Fibroblast of skin of left biceps (primary cell): ENCODE measurements at places on chromosomes 1 and 21.

GRCh38 chr1:234699795-234700665, 90.1 kb upstream of the IRF2BP2 start:
- DNase-seq = peak; percentile 20

GRCh38 chr1:59502009-59502691, 205.3 kb downstream of the FGGY start:
- DNase-seq = no peak

GRCh38 chr1:153796786-153797659, 21.8 kb downstream of the SLC27A3 start:
- DNase-seq = no peak

GRCh38 chr1:77322061-77322900, 40.5 kb downstream of the AK5 start:
- DNase-seq = peak; percentile 73

DNA sequence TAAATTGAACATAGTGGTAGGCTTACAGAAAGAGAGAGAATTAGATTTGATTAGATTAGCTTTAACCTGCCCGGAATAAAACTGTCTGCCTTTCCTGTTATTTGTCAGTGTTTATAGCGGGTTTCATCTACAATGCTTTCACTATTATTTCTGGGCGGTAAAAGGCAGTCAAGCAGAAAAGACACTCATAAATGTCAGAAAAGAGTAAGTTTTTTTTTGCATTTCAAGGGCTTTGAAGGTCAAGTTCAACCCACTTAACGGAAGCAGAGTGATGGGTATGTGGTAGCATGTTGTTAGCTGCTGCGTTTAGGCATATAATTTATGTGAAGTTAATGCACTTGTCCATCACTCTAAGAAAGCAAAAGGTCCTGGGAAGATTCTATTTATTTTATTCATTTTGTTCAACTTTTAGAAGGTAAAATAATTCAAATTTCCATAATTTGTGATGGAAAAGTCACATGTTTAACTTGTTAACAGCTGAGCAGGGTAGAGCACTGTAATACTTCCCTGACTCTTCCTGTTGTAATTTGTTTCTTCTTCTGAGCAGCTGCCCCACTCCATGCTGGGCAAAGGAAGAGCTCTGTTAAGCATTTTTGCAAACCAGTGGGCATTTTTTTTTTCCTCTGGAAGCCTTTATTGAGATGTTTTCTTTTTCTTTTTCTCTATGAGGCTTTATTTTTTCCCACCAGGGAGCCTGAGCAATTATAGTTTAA, 220.1 kb downstream of the ST6GALNAC3 start:
- no peak for DNase-seq

DNA sequence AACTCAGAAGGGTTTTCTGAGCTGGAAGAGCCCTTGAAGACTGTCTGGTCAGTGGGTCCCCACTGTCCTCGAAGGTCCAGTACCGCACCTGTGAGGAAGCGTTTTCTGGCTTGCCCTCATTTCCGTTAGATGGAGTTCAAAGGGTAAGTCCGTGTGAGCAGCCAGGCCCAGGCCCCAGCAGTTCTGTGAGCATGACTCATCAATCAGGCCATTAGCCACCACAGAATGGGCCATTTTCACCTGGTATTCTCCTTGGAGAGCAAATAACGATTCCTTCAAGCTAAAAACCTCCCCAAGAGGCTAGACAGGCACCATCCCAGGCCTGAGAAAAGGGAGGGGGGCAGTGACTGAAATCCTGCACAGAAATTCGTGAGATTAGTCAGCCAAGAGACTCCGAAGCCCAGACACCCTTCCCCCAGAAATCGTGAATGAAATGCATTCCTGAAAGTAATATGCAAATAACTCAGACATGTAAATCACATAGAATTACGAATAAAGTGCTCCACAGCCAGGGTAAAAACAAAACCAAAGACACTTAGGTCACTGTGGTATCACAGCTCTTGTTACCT, 66.0 kb downstream of the BCAR3 start:
- peak; percentile 87 for DNase-seq

GRCh38 chr1:217331698-217332097, 299.2 kb downstream of the GPATCH2 start:
- no peak for DNase-seq

GRCh38 chr1:116902027-116902426, 7.7 kb upstream of the PTGFRN start:
- DNase-seq = no peak

DNA sequence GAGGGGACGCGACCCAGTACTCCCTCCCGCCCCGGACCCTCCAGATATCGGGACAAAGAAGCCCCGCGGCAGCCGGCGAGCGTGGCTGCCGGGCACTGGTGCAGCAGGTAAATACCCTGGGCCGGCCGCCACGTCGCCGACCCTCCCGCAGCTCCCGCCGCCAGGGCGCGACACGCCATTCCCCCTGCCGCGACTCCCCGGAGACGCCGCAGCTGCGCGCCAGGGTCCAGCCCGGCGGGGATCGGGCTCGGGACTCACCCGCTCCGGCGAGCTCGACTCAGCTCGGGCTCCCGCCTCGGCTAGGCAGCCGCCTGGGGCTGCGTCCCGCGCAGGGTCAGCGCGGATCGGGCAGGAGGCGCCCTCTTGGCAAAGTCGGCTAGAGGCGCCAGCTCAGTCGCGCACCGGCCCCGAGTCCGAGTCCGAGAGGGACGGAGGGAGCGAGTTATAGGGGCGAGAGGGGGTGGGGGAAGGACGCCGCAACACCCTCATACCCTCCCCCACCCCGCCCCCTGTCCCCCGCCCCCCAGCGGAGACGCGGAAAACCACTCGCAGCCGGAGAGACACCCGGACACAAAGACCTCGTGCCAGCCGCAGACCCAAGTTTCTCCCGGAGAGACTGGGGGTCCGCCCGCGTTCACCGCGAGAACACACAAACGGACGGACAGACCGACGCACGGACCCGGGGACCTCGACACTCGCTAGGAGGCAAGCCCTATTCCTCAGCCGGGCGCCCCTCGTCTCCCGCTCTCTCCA, 985 bp downstream of the SYT6 start:
- no peak for DNase-seq

- no peak for DNase-seq
These were observed 20.6 kb downstream of the RERE start for GRCh38 chr1:8796812-8797211.

DNA sequence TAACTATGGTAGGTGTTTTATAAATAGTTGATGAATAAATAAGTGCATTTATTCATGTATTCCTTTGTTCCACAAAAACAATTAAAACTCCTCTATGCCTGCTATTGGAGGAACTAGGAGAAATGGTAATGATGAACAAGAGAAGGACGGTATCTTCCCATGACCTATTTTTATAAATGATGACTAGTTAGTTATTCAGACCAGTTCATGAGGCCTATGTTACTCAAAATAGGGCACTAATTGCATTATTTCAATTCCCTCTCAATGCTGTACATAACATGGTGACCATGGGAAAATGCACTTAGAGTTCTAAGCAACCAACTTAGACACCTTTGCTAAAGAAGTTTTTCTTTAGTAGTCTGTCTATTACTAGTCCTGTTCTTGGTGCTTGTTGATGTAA, 53.1 kb downstream of the XCL1 start:
- DNase-seq = no peak

DNA sequence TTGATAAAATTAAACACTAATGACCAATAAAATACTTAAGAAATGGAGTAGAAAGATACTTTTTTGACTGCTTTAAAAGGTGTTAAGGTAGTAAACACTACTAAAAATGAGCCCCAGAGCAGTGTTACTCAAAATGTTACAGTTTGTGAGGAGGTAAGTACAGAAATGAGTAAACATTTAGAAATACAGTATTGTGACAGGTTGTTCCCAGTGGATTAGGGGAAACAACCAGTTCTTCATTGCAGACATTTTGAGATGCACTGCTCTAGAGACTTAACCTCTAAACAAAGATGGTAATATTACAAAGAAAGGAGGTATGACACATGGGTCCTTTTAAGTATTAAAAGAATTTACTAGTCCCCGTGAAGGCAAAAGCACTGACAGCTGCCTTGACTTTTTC, 12.7 kb downstream of the DHX9 start:
- DNase-seq = no peak

- no peak for DNase-seq
These were observed 31.7 kb downstream of the LAMB3 start for GRCh38 chr1:209620487-209620884.

DNA sequence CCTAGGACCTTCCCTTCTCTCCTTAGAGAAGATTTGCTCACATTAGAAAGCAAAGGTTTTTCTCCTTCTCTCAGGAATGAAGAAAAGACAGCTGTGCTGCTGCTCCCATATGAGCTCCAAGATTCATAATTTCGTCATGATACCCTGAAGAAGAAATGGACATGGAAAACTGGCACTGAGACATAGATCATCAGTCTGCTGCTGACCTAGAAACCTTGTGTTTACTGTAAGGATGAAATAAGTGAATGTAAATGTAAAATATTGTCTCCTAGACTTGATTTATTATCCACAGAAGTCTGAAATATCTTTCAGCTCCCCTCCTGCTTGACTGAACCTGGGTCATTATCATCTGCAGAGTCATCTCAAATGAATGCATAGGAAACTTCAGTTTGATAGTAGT, 77.9 kb downstream of the ZC3H11B start:
- DNase-seq = no peak

GRCh38 chr1:224188286-224188685, 5.2 kb downstream of the DEGS1 start:
- DNase-seq = no peak

GRCh38 chr1:150476754-150477153, 10.5 kb upstream of the TARS2 start:
- no peak for DNase-seq

- peak; percentile 96 for DNase-seq
These were observed 54.4 kb upstream of the BCL10 start for GRCh38 chr1:85330711-85331290.
